ENCODE measurements at places on chromosomes 16 and 17. TPM values are rescaled to one million over a fixed set of nuclear protein-coding genes. Genes with fewer than 3 reads are reported as not detected.

Gene AATK
- 4.4 TPM for total RNA-seq

Gene KIF2B
- total RNA-seq = not detected

Gene RTN4RL1
- total RNA-seq = 0.72 TPM

Gene KCTD13
- total RNA-seq = 19.4 TPM

Gene MSLN
- total RNA-seq = 0.46 TPM

Gene GCGR
- total RNA-seq = 0.85 TPM

Gene TMC8
- total RNA-seq = 3.1 TPM

Gene RNF135
- 12.3 TPM for total RNA-seq

Gene HS3ST4
- 5.4 TPM for total RNA-seq

All from WTC11 (cell line).